Activated naive CD4-positive, alpha-beta T cell treated with Interleukin-2 at 50 U/mL for 16 hours (primary cell): ENCODE measurements at places on chromosomes 4 and X.

- DNase-seq: no peak
Measured at GRCh38 chrX:109672239-109672638, 47.3 kb upstream of the KCNE5 start.

DNA sequence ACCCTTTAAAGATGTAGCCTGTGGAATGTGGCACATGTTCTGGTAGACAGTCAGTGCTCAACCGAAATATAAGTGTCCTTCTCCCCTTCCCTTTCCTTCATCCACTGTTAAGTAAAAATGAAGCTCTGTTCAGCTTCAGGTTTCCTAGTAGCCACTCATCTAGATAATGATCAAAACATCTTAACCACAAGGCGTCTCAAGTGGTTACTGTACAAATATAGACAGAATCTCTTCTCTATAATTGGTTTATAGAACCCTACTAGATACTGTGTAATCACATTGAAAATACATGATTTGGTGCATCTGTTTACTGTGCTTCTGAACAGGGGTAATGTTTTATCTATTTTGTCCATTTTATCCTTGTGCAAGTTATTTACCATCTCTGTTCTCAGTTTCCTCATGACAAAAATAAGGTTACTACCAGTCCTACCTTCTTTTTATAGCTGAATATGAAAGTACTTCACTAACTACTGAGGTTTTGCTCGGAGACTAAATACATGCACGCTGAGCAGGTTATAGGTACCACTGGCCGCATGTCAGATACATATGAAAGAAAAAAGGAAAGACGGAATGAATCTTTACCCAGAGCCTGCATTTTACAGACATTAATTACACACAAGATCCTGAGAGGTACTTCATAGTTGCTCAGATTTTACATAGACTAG lies 20.3 kb upstream of the SLC25A4 start:
- DNase-seq: no peak

DNA sequence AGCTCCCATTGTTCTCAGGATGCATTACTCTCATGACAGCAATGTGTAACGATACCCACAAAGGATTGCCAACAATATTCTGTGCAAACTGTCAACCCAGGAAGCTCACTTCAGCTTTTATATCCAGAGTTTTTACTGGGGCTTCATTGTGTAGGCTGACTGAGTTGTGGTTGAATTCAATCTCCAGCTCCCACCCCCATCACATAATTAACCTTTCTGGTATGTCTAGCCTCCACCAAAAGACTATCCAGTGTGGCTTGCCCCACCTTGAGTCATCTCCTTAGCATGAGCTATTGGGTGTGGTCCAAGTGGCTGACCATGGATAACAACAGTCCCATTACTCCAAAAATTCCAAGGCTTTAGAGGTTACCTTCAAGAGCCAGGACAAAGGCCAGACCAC lies 17.7 kb upstream of the TAB3 start:
- no peak for DNase-seq

DNA sequence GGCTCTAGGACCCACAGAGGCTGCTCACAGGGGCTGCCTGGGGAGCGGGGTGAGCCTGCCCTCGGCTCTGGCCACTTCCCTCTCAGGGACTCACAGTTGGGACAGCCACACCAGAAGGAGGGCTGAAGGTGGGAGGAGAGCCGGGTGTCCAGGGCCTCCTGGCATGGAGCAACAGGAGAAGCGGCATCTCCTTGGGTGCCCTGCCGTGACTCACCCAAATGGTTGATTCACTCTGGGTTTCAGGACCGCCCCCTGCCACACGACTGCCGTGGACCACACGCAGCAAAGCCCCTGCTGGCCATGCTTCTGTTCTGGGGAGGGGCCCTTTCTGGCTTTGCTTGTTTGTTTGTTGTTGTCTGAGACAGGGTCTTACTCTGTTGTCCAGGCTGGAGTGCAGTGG lies 86.0 kb upstream of the AFAP1 start:
- DNase-seq: no peak

DNA sequence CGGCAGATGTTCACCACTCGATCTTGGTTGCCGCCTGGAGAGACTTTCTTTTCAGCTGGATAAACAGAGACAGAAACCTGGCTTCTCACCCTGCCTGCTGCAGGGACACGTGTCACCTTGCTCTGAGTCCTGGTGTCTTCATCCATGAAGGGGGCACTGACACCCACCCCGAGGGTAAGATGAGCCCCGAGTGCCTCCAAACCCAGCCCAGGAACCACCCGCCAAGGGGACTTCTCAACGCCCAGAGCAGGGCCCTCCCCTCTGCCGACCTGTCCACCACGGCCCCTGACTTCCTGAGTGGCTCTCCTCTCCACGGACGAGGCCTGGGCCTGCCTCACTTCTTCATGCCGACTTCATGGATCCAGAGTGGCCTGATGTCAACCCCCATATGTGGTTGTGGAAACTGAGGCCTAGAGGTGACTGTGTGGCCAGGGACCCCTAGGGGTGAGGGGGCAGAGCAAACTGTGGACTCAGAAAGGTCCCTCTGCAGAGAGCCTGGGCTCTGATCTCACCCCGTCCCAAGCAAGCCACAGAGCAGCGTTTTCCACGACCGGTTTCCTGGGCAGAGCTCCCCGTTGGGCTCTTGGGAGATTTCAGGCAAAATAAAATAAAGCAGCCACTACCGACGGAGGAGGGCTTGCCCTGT lies 5.1 kb downstream of the ADRA2C start:
- DNase-seq: no peak

DNA sequence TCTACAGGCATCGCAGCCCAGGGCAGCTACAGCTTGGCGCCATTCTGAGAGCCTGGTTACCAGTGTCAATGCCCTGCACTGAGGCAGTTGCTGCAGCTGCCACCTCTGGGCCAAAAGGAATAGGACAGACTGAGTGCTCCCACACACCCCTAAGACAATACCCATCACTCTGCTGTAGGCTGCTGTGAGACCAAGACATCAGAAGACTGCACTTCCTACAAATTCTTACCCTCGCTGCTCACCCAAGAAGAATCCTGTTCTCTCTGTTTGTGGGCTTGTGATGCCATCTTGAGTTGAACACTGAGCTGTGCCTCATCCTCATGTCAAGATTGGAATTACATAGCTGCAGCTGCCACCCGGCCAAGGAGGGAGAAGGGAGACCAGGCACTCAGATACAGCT lies 1847.0 kb upstream of the PCDH10 start:
- no peak for DNase-seq

GRCh38 chr4:87974856-87975462 lies 555 bp upstream of the SPP1 start:
- no peak for DNase-seq

DNA sequence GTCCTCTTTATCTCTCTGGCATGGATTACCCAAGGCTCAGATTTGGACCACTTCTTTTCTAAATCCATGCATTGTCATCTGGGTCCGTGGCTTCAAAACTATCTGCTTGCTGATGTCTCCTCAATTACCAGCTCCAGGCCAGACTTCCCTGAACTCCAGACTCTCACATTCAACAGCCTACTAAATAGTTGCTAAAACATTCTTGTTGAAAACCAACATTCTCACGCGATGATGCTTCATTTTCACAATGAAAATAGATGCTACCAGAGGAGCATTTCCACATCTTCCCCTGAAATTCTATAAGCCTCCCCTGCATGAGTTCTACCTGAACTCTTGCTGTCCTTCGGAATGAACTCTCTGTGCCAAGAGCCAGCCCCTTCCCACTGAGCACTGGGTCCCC lies 5.2 kb upstream of the TLR6 start:
- no peak for DNase-seq

DNA sequence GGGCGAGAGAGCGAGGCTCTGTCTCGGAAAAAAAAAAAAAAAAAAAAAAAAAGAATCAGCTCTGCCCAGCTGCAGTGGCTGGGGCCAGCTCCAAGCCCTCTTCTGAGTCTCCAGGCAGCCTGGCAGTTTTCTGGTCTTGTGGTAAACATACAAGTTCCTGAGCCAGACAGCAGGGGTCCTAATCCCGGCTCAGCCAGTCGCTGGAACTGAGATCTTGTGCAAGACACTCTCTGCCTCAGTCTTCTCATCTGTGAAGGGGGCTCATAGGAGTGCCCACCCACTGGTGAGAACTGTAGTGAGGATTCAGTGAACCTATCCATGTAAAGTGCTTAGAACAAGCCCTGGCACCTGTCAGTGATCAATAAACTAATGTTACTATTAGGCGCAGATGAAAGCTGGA lies 41.8 kb downstream of the C4orf50 start:
- DNase-seq: no peak

DNA sequence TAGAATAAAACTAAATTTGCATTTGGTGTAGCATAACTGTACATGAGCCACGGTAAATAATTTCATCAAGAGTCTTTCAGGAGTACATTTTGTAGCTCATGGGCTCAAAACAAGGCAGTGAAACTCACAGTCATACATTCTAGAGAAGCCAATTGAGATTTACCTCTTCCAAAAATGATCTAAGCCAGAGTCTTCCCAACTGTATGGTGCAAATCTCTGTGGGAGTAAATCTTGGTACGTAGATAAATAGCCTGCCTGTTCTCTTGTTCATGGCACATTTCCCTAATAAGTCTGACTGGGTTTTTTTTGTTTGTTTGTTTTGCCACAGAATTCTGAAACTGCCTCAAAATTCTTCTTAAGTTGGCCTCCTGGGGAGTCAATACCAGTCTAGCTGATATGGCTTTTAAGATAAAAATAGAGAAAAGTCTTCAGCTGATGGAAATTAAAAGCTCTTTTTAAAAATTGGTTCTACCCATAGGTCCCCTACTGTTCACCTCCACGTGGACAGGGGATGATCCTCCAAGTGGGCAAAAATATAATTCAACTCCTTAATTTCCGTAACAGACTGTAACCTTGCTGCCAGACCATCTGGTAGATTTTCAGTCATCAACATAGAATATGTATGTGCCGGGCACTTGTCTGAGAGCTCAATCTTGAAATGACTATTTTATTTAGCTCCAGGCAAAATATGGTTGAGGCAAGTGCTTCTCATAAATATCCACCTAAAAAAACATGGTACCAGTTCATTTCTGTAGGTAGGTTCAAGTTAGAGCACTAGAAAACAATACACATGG lies 365.4 kb downstream of the PDHA2 start:
- DNase-seq: no peak

GRCh38 chrX:140180585-140180984 lies 215.3 kb upstream of the CXorf66 start:
- no peak for DNase-seq

DNA sequence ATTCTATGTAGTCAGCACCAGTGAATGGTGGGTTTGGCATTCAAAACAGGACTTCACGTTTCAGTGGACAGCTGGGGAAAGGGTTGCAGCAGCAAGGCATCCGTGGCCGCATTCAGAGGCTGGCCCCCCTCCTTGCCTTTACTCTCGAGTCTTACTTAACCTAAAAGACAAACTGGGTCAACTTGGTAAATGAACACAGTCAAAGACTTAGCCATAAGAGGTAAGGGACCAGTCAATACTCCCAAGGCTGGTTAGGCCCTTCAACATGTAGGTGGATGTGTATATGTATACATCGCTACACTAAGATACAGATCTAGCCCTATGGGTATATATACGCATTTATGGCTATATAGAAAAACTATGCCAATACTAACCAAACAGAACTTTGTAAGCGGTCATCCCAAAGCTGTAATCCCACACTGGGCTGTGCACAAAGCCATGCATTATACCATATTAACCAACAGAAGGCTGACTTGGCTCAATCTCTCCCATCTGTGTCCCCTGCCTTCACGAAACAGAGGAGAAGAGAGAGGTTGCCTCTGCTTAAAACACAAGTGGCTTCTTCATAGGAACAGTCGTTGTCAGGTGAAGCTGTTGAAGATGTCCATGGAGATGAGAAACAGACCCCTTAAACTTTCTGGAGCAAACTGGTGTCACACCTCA lies 61.9 kb downstream of the TSC22D3 start:
- peak; percentile 4 for DNase-seq

GRCh38 chrX:22481436-22481835 lies 208.7 kb downstream of the CBLL2 start:
- no peak for DNase-seq

DNA sequence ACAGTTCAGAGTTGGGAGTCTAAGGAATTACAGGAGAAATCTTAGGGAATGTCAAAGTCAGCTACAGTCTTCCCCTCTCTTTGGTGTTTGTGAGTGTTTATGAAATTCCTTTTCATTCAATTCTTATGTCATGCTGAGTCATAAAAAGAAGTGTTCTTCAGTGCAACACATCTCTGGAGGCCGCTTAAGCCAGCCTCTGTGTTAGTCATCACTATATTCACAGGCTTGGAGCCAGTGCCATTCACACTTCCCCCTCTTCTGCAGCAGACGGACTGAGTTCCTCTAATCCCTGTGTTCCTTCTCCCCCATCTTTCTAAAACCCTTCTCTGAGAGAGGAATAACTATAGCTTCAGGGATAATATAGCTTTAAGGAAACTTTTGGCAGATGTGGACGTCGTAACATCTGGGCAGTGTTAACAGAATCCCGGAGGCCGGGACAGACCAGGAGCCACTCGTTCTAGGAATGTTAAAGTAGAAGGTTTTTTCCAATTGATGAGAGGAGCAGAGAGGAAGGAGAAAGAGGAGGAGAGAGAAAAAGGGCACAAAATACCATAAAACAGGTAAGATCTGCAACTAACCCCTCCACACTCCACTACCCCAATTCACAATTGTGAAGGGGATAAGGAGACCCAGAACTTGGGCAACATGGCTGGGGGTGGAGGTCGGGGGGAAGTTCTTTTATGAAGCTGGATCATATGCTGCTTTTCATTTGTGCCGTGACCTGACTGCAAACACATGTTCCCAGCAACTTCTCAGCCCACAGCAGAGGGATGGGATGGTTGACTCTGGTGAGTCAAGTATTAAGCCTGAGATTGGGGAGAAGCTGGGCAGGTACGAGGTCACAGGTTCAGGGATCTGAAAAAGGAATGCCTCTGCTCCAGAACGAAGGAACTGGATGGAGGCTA lies at the start of gene SRPX2:
SRPX2 (plus strand) TSS at position 244 of the 905 bp plus-strand sequence. CDS start 2,124 bp downstream, outside the sequence.
- DNase-seq: no peak

DNA sequence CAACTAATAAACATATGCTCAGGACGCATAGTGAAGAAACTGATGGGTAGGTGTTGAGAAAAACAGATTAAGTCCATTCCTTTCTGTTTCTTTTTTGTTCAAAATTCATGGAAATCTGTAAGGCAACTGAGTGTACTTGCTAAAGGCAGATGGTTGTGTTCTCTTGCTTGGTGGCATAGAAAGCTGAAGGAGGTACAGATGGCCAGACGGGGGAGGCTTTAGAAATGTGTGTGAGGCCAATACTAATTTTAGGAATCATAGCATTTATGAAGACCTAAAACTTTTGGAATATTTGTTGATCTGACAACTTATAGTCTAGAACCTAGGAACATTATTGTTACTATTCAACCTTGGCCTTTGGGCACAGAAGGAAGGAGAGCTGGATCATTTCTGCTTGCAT lies 56.8 kb upstream of the EMCN start:
- no peak for DNase-seq
